Upper lobe of right lung (tissue), 1 donor: ENCODE measurements at places on chromosomes 3 and 15. TPM values are rescaled to one million over a fixed set of nuclear protein-coding genes. Genes with fewer than 3 reads are reported as not detected.

DNA sequence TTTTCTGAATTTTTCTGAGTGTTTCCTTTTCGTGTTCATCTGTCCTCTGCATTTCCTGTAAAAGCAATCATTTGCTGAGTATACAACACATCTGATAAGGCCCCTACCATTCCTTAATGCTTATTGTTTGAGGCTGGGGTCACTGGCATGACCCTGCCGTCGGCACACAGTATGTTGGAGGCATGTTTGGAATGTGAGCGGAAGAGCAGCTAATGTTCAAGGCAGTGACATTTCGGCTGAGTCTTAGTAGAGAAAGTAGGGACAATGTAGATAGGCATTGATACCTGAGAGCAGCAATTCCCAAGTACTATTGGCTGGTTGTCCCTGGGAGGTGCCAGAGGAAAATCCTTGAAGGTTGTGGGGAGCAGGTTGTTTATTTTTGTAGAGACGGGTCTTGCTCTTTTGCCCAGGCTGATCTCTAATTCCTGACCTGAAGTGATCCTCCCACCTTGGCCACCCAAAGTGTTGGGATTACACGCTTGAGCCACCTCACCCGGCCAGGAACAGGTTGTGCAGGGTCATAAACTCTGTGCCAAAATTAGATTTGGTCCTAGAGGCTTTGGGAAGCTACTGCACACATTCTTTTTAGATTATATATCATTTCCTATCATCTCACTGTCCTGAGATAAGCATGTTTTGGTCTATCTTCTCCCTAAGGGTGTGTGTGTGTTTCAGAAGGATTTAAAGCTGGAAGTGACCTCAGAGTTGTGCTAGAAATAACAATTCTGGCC lies 13.5 kb downstream of the PTPN23 start:
- no peaks in the 10 kb centered on the region for H3K27me3 ChIP-seq
- DNase-seq = no peak
- peaks cover 23% of the 10 kb centered on the region for H3K4me1 ChIP-seq
- H3K36me3 ChIP-seq = peaks cover 28% of the 10 kb centered on the region

GRCh38 chr3:16905704-16906103 lies 20.9 kb downstream of the PLCL2 start:
- peaks cover 22% of the 10 kb centered on the region for H3K4me1 ChIP-seq
- no peak overlapping the region for H3K4me3 ChIP-seq
- DNase-seq = no peak
- H3K27me3 ChIP-seq = no peaks in the 10 kb centered on the region
- no peak overlapping the region for H3K27ac ChIP-seq

PROK2 gene
- 4.1 TPM for total RNA-seq

DNA sequence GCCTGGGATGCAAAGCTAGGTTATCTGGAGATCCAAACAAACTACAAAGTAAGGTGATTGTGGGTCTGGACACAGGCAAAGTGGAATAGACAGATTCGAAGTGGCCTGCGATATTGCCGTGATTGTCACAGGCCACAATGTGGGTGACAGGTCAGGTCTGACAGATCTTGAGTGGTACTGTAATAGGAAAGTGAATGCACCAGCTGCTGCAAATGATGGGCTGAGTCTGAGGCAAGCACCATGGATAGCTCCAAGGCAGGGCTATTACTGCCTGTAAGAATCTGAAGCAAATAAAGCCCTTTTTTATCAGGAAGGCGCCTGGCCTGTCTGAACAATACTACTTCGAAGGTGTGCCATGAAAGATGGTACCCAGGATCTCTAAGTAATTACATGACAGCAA lies 10.0 kb downstream of the ARMC8 start:
- peaks cover 8% of the 10 kb centered on the region for H3K4me1 ChIP-seq
- no peak overlapping the region for H3K27ac ChIP-seq
- no peaks in the 10 kb centered on the region for H3K36me3 ChIP-seq
- DNase-seq = no peak

DNA sequence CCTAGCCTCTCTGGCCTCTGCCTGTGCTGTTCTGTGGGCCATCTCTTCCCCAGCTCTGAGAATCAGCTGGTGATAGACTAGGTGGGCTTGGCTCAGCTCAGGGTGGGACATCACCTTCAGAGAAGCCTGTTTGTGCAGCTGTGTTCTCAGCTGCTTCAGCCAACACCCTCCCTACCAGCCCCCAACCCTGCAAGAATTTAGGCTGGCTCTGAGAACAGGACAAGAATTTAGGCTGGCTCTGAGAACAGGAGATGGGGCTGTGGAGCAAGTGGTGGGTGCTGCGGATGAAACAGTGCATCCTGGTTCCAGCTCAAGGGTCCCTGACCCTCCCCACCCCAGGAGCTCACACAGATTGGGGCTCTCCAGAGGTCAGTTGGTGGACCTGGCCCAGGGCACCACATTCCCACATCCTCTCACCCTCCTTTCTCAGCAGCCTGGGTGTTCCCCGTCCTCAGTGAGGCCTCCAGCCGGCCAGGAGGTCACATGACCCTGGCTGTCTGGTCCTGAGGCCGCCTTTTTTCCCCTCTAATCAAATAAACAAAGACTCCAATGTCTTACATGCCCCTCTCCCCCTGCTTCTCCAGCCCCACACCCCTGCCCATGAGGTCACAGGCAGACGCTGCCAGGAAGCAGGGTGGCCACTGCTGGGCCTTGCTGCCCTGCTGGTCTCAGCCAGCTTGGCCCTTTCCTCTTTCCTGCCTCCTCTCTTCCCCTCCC lies 14.9 kb downstream of the PLEKHO2 start:
- no peak overlapping the region for H3K4me3 ChIP-seq
- H3K27ac ChIP-seq = peak overlapping the region; percentile 73
- H3K4me1 ChIP-seq = peaks cover 96% of the 10 kb centered on the region
- DNase-seq = no peak
- peaks cover 68% of the 10 kb centered on the region for H3K36me3 ChIP-seq
